Natural killer cell treated with Interleukin-12 subunit alpha and Interleukin-12 subunit beta and Interleukin-15 and Interleukin-18, amount 100 ng/mL, for 72 hours (primary cell): ENCODE measurements at places on chromosomes 2 and 18. TPM values are rescaled to one million over a fixed set of nuclear protein-coding genes. Genes with fewer than 3 reads are reported as not detected.

The GLB1L gene
- total RNA-seq: 3.5 TPM

- DNase-seq: no peak
These were observed 4.4 kb upstream of the RFX8 start for GRCh38 chr2:101479328-101479727.

DNA sequence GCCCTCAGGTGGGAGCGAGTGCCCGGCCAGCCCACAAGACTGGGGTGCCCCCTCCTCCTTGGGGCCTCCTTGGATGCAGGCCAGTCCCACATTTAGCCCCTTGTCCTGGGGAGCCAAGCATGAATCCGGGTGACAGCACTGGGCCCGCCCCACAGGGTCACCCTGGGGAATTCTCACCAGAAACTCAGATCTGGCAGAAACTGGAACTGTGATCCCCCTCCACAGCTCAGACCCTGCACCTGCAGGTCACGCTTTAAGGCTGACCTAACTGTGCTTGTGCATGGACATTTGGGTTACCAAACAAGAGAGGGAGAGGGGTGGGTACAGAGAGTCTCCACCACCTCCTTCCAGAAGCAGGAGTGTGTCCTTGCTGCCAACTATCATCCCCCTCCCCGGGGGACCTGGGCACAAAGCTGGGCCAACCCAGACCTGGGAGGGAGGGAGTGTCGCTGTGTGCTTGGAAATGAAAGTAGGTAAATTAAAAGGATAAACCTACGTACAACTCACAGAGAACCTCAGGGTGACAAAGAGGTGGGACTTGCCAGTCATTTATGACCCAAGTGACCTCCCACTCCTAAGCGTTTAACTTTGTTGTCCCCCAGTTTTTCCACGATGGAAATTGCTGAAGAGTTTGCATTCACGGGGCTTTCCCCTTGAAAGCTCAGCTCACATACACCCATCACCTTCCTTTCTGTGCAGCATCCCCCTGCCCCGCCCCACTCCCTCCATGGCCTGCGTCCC is 9.1 kb downstream of the ITM2C start:
- no peak for DNase-seq

- DNase-seq: no peak
These were observed 845 bp downstream of the CFAP210 start for GRCh38 chr2:169693360-169693759.

DNA sequence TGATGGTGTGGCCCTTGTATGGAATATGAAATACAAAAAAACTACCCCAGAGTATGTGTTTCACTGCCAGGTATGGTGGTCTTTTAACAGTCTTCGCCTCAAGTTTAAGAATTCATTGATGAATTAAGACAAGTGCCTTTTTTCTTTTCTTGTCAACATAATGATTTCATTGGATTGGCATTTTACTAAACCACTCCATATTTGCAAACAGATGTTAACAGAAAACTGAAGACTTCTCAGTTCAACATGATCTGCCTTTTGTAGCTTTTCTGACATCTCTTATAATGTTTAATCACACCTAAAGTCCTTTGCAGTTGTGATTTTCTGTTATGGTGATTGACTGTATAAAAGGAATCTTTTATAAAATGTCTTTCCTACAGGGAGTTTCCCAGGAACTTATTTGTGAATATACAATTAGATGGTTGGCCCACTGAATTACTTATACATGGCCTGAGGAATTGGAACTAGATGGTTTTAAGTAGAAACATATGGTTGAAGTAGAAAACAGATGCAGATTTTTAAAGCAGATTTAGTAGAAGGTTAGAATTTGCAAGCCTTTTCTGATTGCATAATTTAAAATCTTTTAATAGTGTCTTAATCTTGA is 39.7 kb downstream of the DYNC1I2 start:
- no peak for DNase-seq

DNA sequence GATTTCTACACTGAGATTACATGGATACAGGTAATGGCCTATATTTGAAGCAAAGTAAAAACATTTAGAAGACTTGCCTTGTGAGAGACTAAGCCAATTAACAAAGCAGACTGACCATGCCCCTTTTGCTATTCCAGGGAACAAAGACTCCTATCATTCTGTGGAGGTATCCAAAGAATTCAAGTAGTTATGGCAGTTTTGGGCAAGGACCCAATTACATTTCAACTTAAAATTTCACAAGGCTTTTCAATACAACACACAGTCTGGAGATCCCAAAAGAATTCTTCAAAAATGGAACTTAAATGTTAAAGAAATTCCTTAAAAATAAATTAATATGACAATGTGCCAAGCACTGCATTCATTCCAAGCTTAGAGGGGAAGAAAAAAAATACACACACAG is 109.2 kb upstream of the CHRNA1 start:
- no peak for DNase-seq

GRCh38 chr2:226766352-226767055 is 33.1 kb downstream of the IRS1 start:
- DNase-seq: no peak

- no peak for DNase-seq
These were observed 676 bp downstream of the ACTR2 start for GRCh38 chr2:65228263-65228750.
